ENCODE measurements at places on chromosomes 3 and 15. TPM values are rescaled to one million over a fixed set of nuclear protein-coding genes. Genes with fewer than 3 reads are reported as not detected.

GRCh38 chr3:195257454-195258448 lies 13.2 kb downstream of the XXYLT1 start:
- peak overlapping the region; percentile 89 for H3K27ac ChIP-seq
- no peaks in the 10 kb centered on the region for H3K27me3 ChIP-seq
- H3K4me1 ChIP-seq = peaks cover 20% of the 10 kb centered on the region
- H3K36me3 ChIP-seq = no peaks in the 10 kb centered on the region

GRCh38 chr15:33298631-33299030 lies 12.1 kb upstream of the RYR3 start:
- no peaks in the 10 kb centered on the region for H3K36me3 ChIP-seq
- H3K27me3 ChIP-seq = peaks cover 30% of the 10 kb centered on the region
- DNase-seq = no peak
- no peak overlapping the region for H3K27ac ChIP-seq
- H3K4me1 ChIP-seq = peaks cover 8% of the 10 kb centered on the region

LRRC2 gene
- total RNA-seq = 0.18 TPM

CCDC51 gene
- 16.3 TPM for total RNA-seq

DNA sequence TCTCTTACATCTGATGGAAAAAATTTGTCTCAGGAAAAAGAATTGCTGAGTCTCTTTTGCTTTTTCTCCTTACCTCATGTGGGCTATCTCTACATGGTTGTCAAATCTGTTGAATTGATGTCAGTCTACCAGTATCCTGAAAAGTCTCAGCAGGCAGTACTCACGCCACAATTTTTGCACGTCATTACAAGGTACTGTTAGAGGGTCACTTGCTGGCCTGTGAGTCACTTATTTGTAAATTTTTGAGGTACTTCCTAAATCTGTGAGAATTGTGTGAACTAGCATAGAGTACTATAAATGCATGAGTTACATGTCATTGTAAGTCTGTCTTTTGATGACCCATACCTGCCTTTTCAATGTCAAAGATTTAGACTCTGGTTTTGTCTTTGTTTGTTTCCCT lies 15.9 kb downstream of the HPS3 start:
- no peak overlapping the region for H3K27ac ChIP-seq

TMC3 gene
- total RNA-seq = not detected

GRCh38 chr15:74191798-74192197 lies 10.8 kb downstream of the STRA6 start:
- no peaks in the 10 kb centered on the region for H3K27me3 ChIP-seq
- H3K36me3 ChIP-seq = no peaks in the 10 kb centered on the region
- peak overlapping the region; percentile 57 for H3K27ac ChIP-seq
- no peak overlapping the region for H3K4me3 ChIP-seq
- H3K4me1 ChIP-seq = peaks cover 54% of the 10 kb centered on the region
- DNase-seq = no peak

Data from HFFc6 (cell line).